ENCODE measurements at places on chromosomes 12 and 14. TPM values are rescaled to one million over a fixed set of nuclear protein-coding genes. Genes with fewer than 3 reads are reported as not detected.

DNA sequence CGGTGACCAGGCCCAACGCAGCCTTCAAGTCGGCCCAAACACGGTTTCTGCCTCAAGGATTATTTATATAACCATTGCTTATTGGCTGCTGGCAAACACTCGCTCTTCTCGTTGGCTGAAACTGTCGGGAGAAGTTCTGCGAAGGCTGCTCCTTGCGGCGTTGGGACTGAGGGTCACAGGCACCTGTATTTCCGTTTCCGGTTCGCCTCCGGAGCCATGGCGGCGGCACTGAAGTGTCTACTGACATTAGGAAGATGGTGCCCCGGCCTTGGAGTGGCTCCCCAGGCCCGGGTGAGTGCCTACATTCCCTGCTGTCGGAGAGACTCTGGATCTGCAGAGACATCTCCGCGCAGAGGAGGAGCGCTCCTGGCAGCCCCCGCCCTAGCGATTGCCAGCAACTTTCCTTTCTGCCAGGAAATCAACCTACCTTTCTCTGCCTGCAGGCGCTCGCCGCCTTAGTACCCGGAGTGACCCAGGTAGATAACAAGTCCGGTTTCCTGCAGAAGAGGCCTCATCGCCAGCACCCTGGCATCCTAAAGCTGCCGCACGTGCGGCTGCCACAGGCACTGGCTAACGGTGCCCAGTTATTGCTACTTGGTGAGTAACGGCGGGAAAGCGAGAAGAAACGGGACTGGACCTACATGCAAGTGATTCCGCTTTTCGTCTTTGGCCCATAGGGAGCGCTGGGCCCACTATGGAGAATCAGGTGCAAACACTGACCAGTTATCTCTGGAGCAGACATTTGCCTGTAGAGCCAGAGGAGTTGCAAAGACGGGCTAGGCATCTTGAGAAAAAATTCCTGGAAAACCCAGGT is at the start of gene METTL17:
Gene METTL17 (plus strand): TSS at position 194 of the 814 bp plus-strand sequence. CDS start 23 bp downstream, at position 217.
- H3K27me3 ChIP-seq, result no peaks in the 10 kb centered on the region
- peak; percentile 93 for DNase-seq
- H3K4me1 ChIP-seq, result peaks cover 27% of the 10 kb centered on the region
- peaks cover 38% of the 10 kb centered on the region for H3K36me3 ChIP-seq
- H3K4me3 ChIP-seq, result peak within 1 kb of the TSS; percentile 97
- H3K27ac ChIP-seq, result peak within 1 kb of the TSS; percentile 89

CD27 gene
- total RNA-seq, result 2.3 TPM

OR6J1 gene
- total RNA-seq, result not detected

RFC5 gene
- total RNA-seq, result 7.3 TPM
